ENCODE measurements at places on chromosomes 1 and 21.

DNA sequence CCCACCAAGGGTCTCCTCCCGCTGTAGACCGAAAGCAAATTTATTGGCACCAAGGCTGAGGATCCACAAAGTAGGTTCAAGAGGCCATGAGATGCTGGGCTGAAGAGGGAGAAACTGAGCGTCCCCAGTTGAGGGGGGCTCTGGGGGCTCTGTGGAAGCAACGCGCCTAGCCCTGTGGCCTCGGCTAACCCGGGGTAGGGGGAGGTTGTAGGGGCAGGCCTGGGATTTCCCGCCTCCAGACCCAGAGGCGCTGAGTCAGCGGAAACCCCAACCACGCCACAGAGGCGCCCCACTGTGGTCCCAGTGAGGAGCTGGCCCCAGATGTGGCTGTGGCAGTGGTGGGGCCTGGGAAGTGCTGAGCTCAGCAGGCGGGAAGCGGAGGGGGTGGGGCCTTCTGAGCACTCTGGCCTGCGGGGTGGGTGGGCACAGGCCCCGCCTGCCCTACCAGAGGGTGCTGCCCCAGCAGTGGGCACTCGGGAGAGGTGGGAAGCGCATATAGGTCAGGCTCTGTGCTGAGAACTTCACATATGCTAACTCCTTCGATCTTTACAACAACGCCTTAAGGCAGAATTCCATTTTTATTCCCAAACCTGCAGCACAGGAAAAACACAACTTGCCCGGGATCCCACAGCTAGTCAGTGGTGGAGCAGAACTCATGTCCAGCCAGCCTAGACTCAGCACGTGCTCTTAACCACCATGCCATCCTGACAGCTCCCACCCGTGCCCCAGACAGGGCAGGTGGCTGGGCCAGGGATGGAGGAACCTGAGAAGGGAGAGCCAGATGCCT lies 1.5 kb upstream of the COL16A1 start:
- DNase-seq: no peak

GRCh38 chr1:31624731-31625514 lies 7.4 kb downstream of the HCRTR1 start:
- DNase-seq: no peak

GRCh38 chr1:84145068-84145467 lies 997 bp downstream of the PRKACB start:
- no peak for DNase-seq

DNA sequence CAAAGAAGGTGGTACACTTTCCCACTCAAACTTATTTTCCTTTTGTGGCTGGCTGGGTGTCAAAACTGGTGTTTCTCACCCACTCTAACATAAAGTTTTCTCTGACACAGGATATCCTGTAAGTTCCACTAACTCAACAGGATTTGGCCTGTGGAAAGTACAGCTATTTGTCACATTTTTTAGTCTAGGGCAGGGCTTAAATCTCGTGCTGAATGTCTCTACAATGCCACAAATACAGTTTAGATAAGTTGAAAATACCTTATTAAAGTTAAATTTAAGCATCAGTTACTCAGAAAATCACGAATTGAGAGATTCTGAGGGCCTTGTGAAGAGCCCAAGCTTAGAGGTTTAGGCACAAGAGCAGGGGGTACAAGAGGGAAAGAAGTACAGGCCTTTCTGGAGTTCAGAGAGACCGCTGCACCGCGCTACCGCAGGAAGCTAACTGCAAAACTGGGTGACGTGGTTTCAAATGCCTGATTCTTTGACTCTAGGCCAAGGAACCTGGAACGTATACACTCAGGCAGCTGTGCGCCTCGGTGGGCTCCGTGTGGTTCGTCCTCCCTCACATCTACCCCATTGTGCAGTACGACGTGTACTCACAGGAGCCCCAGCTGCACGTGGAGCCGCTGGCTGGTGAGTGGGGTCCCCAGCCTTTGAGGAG lies 23.4 kb upstream of the PWP2 start:
- peak; percentile 27 for DNase-seq

DNA sequence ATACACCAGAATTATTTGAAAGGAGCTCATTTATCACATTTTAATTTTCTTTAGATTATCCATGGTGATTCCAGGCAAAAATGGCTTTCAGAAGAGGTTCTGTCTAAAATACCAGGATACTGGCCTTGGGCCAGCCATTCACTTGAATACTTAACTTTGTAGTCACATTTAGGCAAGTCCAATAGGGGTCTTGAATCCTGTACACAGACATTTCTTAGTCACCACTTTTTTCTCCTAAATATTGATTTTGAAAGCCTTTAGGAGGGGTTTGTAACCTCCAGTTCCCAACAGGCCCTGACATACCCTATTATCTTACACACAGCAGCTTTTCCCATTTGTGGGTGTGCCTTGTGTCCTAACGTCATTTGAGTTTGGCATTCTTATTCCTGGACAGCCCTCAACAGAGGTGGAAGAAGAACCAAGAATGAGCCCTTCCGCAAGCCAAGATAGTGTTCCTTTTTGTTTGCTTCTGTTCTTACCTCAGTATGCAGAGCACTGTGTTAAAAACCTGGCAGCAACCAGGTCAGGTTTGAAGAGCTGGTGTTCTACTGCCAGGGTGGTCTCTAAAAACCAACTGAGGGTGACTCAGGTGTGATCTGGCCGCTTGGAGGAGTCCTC lies 19.5 kb downstream of the MAP3K7CL start:
- no peak for DNase-seq

GRCh38 chr1:57269630-57270225 lies 154.1 kb downstream of the DAB1 start:
- no peak for DNase-seq

DNA sequence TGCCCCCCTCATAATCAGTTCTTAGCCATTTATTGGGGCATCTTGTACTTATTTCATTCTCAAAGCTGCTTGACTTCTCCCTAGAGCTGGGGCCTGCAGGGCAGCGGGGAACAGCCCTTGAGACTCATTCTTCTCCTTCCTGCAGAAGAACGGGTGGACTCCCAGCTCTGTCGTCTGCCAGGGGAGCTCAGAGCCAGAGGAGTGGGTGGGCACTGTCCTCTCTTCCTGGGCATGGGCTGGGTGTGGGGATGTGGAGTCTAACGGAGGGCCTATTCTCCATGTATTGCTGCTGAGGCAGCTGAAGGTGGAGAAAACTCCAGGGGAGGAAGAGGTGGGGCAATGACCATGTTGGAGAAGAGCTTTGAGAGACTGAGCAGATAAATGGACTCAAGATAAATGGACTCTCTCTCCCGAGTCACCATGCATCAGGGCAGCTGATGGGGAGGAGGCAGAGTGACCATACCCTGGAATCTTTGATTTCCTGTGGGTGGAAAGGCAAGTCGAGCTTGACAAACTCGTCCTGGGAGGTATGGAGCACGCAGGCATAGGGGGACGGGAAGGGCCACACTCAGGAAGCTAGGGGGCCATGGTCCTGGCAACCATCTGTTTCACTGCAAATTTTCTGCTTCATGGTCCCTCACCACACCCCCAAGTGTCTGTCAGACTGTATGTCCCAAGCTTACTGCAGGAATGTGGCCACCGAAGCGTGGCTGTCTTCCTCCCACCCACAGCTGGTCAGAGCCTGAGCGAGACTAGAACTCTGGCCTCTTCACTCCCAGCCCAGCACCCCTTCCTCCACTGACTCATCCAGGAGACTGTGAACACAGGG lies 56.9 kb upstream of the ATP2B4 start:
- no peak for DNase-seq

GRCh38 chr1:904310-904950 lies 19.3 kb upstream of the SAMD11 start:
- peak; percentile 77 for DNase-seq

DNA sequence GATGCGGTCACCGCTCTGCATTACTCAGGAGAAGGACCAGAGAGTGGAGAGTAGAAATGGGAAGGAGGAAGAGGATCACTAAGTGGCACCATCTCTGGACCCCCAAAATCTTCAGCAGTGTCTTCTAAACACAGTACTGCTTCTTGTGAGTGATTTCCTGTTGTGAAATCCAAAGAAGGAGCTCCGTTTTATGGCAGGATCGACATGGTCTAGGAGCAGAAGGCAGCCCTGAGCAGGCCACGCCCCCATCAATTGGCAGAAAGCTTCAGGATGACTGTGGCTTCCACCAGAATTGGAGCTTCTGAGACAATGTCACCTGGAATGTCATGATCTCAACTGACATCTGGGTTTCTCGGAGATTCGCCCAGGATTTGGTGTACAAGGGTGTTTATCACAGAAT lies 171.5 kb downstream of the ADSS2 start:
- DNase-seq: no peak

DNA sequence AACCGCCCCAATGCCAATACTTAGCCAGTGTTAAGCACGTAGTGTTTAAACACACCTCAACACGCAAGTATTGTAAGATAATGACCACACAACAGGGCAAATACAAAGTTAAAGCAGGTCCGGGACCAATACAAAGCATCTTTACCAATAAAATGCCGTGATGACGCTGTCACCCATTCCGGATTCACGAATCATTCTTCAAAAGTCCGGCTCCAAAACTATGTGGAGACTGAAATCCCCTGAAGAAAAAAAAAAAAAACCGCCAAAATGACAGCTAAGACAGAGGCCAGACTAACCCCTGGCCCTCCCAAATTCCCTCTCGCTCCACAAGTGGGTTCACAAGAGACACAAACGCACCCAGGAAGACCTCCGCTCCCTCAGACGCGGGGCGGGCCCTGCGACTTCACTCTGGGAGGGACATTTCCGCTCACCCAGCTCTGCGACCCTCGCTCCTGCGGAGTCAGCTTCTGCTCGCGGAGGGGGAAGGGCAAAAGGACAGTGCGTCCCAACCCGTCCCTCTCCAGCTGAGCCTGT lies 625 bp upstream of the DARS2 start:
- no peak for DNase-seq

GRCh38 chr1:12194666-12195216 lies 27.9 kb downstream of the TNFRSF1B start:
- no peak for DNase-seq

GRCh38 chr21:36902331-36902730 lies 64.1 kb downstream of the HLCS start:
- no peak for DNase-seq

DNA sequence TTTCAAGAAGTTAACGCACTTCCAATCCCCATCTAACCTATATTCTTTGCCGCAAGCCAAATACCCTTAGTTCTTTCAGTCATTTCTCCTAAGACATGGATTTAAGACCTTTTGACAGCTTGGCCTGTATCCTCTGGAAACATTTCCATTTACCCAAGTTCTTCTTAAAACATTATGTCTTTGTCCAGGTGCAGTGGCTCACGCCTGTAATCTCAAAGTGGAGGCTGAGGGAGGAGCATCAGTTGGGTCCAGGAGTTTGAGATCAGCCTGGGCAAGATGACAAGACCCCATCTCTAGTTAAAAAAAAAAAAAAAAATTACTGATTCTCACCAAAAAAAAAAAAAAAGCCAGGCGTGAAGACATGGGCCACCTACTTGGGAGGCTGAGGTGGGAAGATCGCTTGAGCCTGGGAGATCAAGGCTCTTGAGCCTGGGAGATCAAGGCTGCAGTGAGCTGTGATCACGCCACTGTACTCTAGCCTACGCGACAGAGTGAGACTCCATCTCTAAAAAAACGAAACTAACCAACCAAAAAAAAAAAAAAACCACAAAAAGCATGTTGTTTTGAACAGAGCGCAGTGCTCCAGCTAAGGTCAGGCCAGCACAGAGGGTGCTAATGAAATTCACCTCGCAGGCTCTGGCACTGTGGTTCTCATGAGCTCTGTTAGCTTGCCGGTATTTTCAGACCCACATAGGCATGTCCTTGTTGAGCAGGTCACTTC lies 36.0 kb downstream of the NUAK2 start:
- no peak for DNase-seq

GRCh38 chr1:172940174-172940855 lies 110.4 kb downstream of the TNFSF18 start:
- DNase-seq: no peak

DNA sequence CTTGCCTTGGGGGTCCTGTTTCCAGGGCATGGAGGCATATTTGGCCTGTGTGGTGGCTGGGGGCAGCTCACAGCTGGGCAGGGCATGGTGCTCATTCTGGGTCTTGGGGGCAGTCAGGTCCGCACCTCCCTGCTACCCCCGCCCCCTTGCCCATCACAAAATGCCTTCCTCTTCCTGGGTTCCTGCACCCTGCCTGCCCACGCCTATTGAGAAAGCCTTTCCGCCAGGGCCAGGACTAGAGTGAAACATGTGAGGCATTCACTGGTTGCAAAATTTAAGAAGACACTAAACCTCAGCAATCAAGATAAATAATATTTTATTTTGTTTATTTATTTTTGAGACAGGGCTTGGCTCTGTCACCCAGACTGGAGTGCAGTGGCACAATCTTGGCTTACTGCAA lies 19.7 kb downstream of the PTAFR start:
- DNase-seq: no peak

DNA sequence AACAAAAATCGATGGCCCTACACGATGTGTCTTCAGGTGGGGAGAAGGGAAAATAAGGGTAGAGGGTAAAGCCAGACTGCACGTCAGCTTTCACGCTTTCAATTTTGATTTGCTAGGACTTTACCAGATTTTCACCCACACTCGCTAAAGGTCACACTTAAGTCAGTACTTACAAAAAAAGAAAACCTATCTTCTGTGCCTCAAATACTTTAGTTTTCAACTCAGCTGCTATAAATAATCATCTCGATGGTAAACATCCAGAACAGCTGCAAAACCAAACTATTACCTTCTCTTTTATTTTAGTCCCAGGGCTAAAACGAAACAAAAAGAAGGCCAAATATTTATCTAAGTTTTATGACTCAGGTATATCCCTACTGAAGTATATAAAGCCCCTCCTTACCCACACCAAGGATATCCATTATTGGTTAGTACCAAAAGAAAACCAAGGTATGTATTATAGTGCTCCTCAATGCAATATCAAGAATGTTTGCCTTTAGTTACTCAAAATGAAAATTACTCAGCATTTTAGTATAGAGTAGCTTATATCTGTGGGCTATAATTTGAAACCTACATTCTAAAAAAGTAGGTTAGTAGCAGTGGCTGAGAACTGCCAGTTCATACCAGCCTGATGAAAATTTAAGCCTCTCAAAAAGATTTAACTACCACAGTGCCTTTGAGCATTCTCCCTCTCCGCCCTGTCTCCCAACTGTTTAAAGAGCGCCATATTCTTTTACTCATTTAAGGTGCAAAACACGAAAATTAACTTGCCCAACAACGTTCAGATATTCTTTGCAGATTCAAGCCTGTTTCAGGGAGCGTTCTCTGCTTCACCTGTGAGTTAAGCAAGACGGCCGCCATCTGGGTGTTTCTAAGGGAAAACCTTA lies 1.5 kb downstream of the CSDE1 start:
- no peak for DNase-seq

DNA sequence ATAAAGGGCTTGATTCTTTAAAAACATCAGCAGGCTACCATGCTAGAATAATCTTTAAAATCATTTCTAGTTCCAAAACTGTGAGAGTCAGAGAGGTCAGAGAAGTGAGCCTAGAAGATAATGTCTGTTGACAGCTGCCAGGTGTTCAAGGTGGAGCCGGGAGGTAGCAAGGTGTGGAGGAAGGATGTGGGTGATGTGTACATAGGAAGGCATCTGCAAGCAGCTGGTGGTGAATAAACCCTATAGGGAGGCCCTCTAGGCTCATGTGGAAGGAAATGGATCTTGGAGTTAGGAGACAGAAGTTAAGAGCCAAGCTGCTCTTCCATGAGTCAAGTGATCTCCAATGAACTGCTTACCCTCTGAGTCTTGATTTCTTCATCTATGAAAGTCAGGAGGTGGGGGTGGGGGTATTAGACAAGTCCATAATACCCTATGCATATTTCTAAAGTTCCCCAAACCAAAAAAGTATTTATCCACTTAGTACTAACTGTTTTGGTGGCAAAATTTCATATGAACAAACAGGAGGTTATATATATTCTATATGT lies 266.3 kb downstream of the RHOU start:
- no peak for DNase-seq

GRCh38 chr1:14930247-14930965 lies 223.1 kb upstream of the TMEM51 start:
- no peak for DNase-seq

Measured in stimulated activated CD4-positive, alpha-beta T cell treated with anti-CD3 and anti-CD28 coated beads, Interleukin-15, amount 100 ng/mL, for 1 hour (primary cell).